ENCODE measurements at places on chromosomes 5 and 9.

GRCh38 chr9:4339357-4339756 is 39.5 kb upstream of the GLIS3 start:
- DNase-seq = peak; percentile 85

DNA sequence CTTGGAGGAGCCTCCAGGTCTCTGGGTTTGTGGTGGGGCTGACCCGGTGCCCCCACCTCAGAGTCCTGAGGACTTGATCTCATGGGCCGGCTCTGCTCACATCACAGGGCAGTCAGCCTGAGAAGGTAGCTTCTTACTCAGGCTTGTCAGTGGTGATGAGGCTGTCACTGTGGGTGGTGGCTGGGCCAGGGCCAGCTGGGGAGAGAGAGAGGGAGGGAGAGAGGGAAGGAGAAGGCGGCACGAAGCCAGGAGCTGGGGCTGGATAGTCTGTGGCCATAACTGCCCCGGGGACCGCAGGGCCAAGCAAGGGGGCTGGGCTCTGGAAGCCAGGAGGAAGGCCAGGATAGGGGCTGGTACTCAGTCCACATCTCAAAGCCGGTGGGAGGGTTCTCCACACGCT is 6.5 kb downstream of the NTNG2 start:
- no peak for DNase-seq

- no peak for DNase-seq
Measured at GRCh38 chr5:140076788-140077187, 33.7 kb upstream of the NRG2 start.

- no peak for DNase-seq
Measured at GRCh38 chr9:40927260-40927631, 201.2 kb downstream of the FOXD4L6 start.

- peak; percentile 81 for DNase-seq
Measured at GRCh38 chr9:35882263-35882848, 12.2 kb upstream of the OR13J1 start.

- no peak for DNase-seq
Measured at GRCh38 chr9:114091711-114092110, 7.4 kb downstream of the KIF12 start.

DNA sequence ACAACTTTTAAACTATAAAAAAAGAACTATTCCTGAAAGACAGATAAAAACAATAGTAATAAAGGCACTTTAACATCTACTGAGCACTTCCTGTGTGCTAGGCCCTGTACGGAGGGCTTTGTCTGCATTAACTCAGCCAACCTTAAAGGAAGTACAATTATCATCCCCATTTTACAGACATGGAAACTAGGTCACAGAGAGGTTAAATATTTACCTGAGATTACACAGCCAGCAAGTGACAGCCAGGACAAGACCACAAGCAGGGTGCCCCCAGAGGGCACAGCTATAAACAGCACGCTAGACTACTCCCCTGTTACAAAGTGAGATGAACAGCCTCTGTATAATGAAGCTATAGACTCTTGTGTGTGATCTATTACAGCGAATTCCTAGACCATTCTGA is 25.5 kb downstream of the DDX31 start:
- no peak for DNase-seq

- DNase-seq = peak; percentile 21
Measured at GRCh38 chr5:933251-933861, 40.7 kb downstream of the TRIP13 start.

GRCh38 chr5:82601077-82601476 is 322.9 kb upstream of the RPS23 start:
- no peak for DNase-seq

DNA sequence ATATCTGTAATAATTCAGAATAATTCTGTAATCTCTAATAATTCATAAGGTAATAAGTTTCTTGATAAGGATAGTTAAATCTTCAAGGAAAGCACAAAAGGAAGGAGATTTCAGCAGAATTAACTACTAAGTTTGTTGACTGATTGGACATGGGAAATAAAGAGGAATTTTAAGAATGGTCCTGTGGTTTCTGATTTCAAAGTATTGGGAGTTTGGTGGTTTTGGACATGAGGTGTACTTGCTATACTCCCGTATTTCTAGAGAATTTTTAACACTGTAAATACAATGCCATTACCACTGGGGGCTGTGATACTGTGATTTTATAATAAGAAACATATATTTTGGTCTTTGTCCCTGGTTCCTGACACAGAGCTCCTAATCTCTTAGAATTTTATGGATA is 123.9 kb downstream of the UNC13B start:
- no peak for DNase-seq

- DNase-seq = no peak
Measured at GRCh38 chr5:169295306-169295705, 5.6 kb downstream of the SLIT3 start.

- no peak for DNase-seq
Measured at GRCh38 chr9:131554087-131554842, 8.9 kb downstream of the PRRT1B start.

GRCh38 chr9:133610845-133611244 is 1.7 kb upstream of the FAM163B start:
- DNase-seq = no peak

GRCh38 chr9:100465761-100466160 is 7.2 kb upstream of the TMEFF1 start:
- no peak for DNase-seq

DNA sequence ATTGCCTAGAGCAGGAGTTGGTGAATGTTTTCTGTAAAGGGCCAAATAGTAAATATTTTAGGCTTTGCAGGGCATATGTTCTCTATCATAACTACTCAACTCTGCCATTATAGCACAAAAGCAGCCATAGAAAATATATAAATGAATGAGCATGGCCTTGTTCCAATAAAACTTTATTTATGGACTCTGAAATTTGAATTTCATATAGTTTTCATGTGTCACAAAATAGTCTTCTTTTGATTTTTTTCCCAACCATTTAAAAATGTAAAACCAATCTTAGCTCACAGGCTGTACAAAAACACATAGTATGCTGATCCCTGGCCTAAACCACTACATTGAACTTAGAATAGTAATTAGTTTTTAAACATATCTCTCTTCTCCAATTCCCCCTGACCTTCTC is 179.6 kb downstream of the ZNF462 start:
- no peak for DNase-seq

- no peak for DNase-seq
Measured at GRCh38 chr5:172868436-172868923, 34.4 kb downstream of the ERGIC1 start.

DNA sequence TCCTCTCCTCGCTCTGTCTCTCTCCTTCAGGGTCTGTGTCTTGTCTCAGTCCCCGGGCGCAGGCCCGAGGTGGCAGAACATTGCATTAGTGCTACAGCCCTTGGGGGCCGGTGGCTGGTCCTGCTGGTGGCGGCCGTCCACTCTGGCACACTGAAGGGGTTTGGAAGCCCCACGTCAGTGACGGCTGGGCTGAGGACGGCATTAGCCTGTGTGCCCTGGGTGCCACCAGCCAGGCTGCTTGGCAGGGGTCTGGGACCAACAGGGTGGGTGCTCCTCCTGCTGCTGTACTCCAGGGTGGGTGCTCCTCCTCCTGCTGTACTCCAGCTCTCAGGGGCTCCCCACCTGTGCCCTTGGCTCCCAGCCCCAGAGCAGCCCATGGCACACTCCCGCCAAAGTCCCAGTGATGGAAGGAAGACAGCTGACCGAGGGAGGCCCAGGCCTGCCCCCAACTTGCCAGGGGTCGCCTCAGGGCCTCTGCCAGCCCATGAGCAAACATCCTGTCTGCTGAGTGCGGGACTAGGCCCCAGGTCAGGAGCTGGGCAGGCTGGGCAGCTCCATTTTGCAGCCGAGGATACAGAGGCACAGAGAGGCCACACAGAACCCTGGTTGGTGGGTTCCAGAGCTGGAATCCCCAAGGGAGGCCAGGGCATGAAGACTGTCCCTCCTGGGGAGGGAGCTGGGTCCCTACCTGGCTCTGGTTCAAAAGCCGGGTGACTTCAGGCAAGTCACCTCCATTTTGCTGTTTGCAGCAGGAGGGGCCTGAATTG is 27.3 kb downstream of the SARDH start:
- DNase-seq = no peak

DNA sequence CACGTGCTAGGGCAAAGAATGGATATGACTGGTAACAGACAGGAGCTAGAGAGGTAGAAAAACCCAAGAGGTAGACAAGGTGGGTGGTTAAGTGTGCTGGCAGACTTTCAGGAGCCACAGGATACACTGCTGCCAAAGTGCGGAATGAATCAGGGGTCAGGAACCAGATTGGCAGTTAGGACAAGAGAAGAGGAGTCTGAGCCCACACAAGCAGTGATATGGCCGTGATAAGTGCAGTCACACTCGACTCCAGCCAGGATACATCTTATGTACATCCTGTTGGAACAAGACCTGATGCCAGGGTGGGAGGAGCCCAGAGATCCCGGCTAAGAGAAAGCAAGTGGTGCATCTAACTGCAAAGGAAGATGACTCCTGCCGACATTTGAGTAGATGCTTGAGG is 10.0 kb downstream of the SLIT3 start:
- no peak for DNase-seq

- no peak for DNase-seq
Measured at GRCh38 chr5:97735209-97735608, 552.2 kb upstream of the RIOK2 start.
